Uterus (tissue), 4 donors: ENCODE measurements at places on chromosomes 4 and X. TPM values are rescaled to one million over a fixed set of nuclear protein-coding genes. Genes with fewer than 3 reads are reported as not detected.
A peak's percentile ranks its signal among the peaks of the same experiment; 100 is the strongest.

NHS gene
- total RNA-seq = 8.6 TPM

USP17L27 gene
- total RNA-seq = not detected

DNA sequence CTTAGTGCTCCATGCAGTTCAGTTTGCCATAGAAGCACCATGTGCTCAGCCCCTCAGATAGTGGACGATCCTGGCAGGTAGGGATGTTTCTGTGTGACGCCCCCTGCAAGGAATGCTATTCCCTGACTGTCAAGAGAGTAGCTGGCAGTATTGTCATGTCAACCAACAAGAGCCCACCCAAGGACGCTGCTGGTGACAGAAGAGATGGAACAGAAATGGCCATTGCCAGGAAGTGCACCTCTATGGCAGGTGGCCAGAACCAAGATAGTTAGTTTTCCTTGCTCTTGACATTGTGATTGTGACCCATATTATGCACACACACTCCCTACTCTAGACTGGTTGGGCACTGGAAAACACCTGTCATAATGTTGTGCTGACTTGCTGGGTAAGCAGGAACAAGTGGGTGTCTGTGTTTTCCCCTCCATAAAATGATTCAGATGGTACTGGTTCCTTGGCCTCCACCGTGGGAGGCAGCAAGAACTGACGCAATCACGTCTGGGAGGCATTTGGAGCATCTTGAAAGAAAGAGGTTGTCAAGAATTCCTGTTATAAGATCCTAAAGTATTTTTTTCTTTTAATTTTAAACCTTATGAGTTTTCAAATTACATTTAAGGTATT lies 507.9 kb downstream of the MID1IP1 start:
- H3K27me3 ChIP-seq = no peaks in the 10 kb centered on the region
- DNase-seq = peak; percentile 51
- H3K4me1 ChIP-seq = no peaks in the 10 kb centered on the region
- peak overlapping the region; percentile 32 for H3K27ac ChIP-seq

ERVMER34-1 gene
- total RNA-seq = 1.2 TPM
